Psoas muscle (tissue), 8 donors: ENCODE measurements at places on chromosomes 1 and 21. TPM values are rescaled to one million over a fixed set of nuclear protein-coding genes. Genes with fewer than 3 reads are reported as not detected.

DNA sequence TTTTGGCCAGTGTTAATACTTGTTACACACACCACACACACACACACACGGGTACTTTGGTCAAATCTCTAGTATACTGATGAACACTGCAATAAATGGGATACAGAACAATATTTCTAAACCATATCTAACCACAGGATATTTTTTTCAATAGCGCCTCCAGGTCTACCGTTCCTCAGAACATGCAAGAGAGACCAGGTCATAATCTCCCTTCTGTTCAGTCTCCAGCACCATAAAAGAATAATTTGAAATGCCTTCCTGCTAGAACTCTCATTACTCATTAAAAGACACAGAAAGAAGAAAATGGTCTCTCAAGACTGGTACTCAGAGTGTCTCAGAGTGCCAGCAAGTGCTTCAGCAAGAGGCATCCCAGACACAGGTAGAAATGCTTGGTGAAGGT, 11.5 kb upstream of the SLC44A3 start:
- no peak overlapping the region for H3K27ac ChIP-seq
- H3K36me3 ChIP-seq, result no peaks in the 10 kb centered on the region
- no peak overlapping the region for H3K4me3 ChIP-seq
- H3K27me3 ChIP-seq, result no peaks in the 10 kb centered on the region
- DNase-seq, result no peak
- H3K4me1 ChIP-seq, result no peaks in the 10 kb centered on the region

DNA sequence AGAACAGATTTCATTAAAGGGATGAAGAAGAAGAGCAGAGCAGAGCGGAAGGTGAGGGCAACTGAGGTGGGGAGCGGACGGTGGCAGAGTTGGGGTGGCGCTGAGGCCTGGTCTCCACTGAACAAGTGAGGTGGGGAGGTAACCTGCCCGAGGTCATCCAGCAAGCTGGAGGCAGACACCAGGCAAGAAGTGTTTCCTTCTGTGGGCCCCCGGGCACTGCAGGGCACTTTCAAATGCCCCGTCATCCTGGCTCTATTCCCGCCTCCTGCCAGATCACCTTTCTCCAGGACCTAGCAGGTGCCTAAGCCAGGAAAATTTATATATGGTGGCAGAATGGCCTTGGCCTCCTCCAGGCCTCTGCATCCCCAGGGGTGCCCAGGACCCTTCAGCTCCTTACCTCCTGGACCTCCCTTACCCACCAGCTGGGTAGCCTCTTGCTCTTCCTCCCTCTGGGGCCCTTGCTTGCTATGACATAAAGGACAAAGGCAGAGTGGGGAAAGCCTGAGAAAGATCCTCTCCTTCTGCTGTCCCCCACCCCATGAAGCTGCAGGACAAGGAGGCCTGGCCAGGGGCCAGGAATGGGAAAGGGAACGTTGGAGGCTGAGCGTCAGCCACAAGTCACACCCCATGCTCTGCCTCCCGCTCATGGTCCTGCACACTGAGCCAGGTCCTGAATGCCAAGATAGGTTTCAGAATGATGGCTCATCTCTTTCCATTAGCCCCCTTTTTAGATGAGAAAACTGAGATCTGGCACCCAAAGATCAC, 29.0 kb downstream of the VWA5B1 start:
- no peak overlapping the region for H3K27ac ChIP-seq
- H3K4me1 ChIP-seq, result no peaks in the 10 kb centered on the region
- H3K36me3 ChIP-seq, result no peaks in the 10 kb centered on the region
- DNase-seq, result no peak

DNA sequence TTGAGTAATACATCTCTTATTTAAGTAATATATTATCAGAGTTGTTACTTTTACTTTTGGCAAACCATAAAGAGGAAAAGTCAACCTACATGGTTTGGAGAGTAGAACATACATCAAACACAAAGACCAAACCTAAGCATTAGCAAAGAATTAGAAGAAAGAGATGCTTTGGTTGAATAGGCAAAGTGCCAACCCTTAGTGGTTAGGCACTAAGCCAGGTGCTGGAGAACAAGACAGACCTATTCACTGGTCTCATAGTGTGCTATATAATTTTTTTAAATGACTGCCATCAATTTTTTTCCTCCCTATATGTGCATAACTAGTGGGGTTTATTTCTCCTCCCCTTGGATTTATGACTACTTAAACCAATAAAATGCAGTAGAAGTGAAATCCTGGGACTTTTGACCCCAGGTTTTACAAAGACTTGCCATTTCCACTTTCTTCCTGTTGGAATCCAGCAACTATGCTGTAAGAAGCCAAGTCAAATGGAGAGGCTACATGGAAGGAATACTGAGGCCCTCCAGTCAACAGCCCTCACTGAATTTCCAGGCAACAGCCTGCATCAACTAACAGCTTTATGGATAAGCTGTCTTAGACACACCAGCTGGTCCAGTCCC, 69.8 kb upstream of the HAO2 start:
- no peak overlapping the region for H3K27ac ChIP-seq
- H3K27me3 ChIP-seq, result no peaks in the 10 kb centered on the region
- H3K4me3 ChIP-seq, result no peak overlapping the region
- no peaks in the 10 kb centered on the region for H3K36me3 ChIP-seq
- no peak for DNase-seq

- no peaks in the 10 kb centered on the region for H3K27me3 ChIP-seq
- no peak for DNase-seq
- H3K27ac ChIP-seq, result no peak overlapping the region
- no peaks in the 10 kb centered on the region for H3K4me1 ChIP-seq
- no peak overlapping the region for H3K4me3 ChIP-seq
- H3K36me3 ChIP-seq, result no peaks in the 10 kb centered on the region
Measured at GRCh38 chr1:192906334-192906733, 97.5 kb downstream of the RGS2 start.

CEP350 gene
- 33.9 TPM for polyA plus RNA-seq

DNA sequence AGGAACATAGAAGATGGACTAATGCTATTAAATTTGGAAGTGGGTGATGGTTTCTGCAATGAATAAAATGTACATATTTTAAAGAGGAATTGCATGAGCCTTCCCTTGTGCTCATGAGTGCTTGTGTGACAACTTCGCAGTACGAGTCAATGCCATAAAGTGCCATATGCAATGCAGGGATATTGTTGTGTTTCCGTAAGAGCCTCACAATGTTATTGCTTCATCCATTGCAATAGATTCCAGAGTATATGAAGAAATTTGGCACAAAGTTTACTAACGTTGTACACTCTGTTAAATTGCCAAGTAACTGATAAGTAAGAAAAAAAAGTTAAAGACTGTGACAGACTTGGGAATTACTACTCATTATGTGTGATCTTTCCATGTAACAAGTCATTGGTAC, 22.3 kb downstream of the BTG3 start:
- no peak overlapping the region for H3K27ac ChIP-seq
- H3K36me3 ChIP-seq, result peaks cover 7% of the 10 kb centered on the region
- H3K4me3 ChIP-seq, result no peak overlapping the region
- no peaks in the 10 kb centered on the region for H3K27me3 ChIP-seq
- DNase-seq, result no peak

GRCh38 chr1:37515185-37516034, 844 bp upstream of the MEAF6 start:
- peak overlapping the region; percentile 91 for H3K4me3 ChIP-seq
- no peaks in the 10 kb centered on the region for H3K36me3 ChIP-seq
- no peaks in the 10 kb centered on the region for H3K27me3 ChIP-seq
- no peak for DNase-seq
- H3K27ac ChIP-seq, result peak overlapping the region; percentile 96

- no peak for DNase-seq
- H3K27me3 ChIP-seq, result no peaks in the 10 kb centered on the region
- peaks cover 4% of the 10 kb centered on the region for H3K36me3 ChIP-seq
- H3K4me1 ChIP-seq, result peaks cover 11% of the 10 kb centered on the region
Measured at GRCh38 chr1:164586591-164586990, 27.6 kb downstream of the PBX1 start.

GRCh38 chr1:161168906-161169305, 2.7 kb downstream of the PPOX start:
- no peak overlapping the region for H3K27ac ChIP-seq
- peak; percentile 3 for DNase-seq
- peaks cover 75% of the 10 kb centered on the region for H3K36me3 ChIP-seq
- H3K4me3 ChIP-seq, result no peak overlapping the region

FBLIM1 gene
- 3.1 TPM for polyA plus RNA-seq

GRCh38 chr1:94385308-94385929, 32.8 kb upstream of the ABCD3 start:
- no peaks in the 10 kb centered on the region for H3K36me3 ChIP-seq
- H3K27me3 ChIP-seq, result no peaks in the 10 kb centered on the region
- H3K4me1 ChIP-seq, result no peaks in the 10 kb centered on the region
- no peak overlapping the region for H3K27ac ChIP-seq

DNA sequence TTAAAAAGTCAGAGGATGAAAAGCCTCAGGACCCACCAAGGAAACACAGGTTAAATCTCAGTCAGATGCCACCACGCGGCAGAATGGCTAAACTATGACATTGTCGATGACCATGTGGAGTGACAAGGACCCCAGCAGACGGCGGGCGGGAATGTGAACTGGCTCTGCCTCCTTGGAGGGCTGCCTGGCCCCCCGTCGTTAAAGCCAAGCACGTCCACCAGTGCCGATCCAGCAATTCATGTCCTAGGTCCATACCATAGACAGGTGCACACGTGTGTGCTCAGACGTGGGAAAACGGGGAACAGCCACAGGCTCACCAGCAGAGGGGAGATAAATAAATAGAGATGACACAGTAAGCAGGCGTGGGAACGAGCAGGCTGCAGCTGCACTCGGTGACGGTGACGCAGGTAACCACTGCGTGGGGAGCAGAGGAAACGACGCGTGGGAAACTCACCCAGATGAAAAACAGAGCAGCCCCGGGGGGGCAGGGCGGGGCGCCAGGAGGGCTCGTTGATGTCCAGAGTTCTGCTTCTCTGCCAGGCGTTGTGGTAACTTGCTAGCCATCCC, 28.3 kb upstream of the PCBP3 start:
- H3K27ac ChIP-seq, result no peak overlapping the region
- no peaks in the 10 kb centered on the region for H3K36me3 ChIP-seq
- no peaks in the 10 kb centered on the region for H3K27me3 ChIP-seq
- H3K4me1 ChIP-seq, result no peaks in the 10 kb centered on the region
- no peak for DNase-seq
- no peak overlapping the region for H3K4me3 ChIP-seq

GRCh38 chr1:87572891-87573290, 244.2 kb downstream of the LMO4 start:
- no peak overlapping the region for H3K4me3 ChIP-seq
- H3K27ac ChIP-seq, result no peak overlapping the region
- no peaks in the 10 kb centered on the region for H3K36me3 ChIP-seq
- no peaks in the 10 kb centered on the region for H3K4me1 ChIP-seq
- DNase-seq, result no peak

DNA sequence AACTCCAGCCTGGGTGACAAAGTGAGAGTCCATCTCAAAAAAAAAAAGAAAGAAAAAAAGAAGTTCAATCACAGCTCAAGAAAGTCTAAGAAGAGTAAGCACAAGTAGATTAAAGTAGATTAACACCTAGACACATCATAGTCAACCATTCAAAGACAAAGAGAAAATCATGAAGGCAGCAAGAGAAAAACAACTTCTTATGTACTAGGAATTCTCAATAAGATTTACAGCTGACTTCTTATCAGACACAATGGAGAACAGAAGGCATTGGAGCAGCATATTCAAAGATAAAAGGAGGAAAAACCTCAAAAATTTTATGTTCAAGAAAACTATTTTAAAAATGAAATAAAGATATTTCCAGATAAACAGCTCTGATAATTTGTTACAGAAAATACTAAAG, 147.3 kb downstream of the LBR start:
- H3K36me3 ChIP-seq, result no peaks in the 10 kb centered on the region
- no peak overlapping the region for H3K4me3 ChIP-seq
- no peaks in the 10 kb centered on the region for H3K27me3 ChIP-seq
- no peak overlapping the region for H3K27ac ChIP-seq

LCE3E gene
- polyA plus RNA-seq, result not detected

DNA sequence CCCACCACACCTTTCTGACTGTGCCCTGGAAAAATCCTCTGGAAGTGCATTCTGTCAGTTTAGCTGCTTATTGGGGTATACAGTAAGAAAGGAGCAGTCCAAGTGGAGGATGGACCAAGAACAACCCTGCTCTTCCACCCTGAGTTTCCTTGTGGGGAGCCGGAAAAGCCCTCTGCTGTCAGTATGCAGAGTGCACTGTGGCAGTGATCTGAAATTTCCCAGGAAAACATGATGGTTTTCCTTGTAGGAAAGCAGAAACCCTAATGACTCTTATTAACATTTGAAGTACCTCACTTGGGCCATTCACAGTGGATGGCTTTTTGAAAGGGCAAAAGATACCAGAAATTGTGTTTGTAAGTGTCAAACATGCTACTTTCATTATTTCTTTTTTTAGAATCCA, 20.5 kb downstream of the ELAVL4 start:
- no peaks in the 10 kb centered on the region for H3K27me3 ChIP-seq
- H3K4me3 ChIP-seq, result no peak overlapping the region
- H3K27ac ChIP-seq, result no peak overlapping the region

DNA sequence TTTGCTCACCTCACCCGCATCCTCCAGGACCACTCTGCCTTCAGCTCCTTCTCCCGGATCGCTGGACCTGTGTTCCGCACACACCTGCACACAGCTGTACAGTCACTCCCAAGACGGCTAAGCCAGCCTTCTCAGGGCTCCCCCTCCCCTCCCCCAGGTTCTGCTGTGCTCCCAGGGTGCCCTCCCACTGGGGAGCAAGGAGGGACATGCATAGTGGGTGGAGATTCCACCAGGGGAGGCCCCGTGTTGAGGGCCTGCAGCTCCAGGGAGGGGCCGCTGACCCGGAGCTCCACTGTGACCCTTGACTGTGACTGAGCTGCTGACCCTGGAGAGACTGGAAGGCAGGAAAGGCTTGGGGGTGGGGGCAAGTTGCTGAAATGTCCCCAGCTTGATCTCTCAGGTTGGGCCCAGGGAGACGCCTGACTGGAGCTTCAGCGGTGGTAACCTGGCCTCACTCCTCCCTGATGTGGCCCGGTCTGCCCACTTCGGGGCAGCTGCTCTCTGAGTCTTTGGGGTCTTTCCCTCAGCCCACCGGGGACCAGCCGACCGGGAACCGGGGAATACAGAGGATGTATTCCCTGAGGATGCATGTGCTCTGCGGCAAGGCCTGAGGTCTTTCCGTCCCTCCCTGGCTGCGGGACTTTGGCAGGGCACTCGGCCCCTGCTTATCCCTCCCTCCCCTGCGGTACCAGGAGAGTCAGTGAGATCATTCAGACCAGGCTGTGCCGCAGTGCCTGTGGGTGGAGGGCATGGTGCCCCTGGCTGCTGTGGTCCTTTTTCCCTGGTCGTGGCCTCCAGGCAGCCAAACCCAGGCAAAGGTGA, 28.6 kb upstream of the PLCH2 start:
- H3K4me1 ChIP-seq, result peaks cover 3% of the 10 kb centered on the region
- no peak overlapping the region for H3K4me3 ChIP-seq
- H3K36me3 ChIP-seq, result no peaks in the 10 kb centered on the region
- DNase-seq, result no peak

DNA sequence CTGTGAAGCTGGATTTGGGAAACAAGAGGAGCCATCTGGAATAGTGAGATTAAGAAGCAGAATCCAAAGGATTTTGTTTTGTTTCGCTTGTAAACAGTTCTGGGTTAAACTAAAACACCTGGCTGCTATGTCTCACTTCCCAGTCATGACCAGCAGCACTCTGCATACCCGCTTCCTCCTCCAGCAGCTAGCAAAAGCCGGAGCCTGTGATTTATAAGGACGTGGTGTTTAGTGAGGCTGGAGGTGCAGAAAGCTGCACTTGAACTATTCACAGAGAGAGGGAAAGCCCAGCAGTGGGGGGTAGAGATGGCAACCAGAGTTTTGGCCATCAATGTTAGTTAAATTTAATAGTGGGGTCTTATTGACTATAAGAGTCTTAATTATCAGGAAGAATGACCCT, 240.2 kb downstream of the AJAP1 start:
- H3K36me3 ChIP-seq, result no peaks in the 10 kb centered on the region
- H3K4me3 ChIP-seq, result no peak overlapping the region
- DNase-seq, result no peak
- no peak overlapping the region for H3K27ac ChIP-seq
